Ovary (tissue), 10 donors: ENCODE measurements at places on chromosomes 4 and X. TPM values are rescaled to one million over a fixed set of nuclear protein-coding genes. Genes with fewer than 3 reads are reported as not detected.

GRCh38 chr4:11130195-11130970 is 298.3 kb downstream of the HS3ST1 start:
- H3K36me3 ChIP-seq = no peaks in the 10 kb centered on the region
- no peak overlapping the region for H3K27ac ChIP-seq
- no peak overlapping the region for H3K4me3 ChIP-seq
- peaks cover 2% of the 10 kb centered on the region for H3K4me1 ChIP-seq

DNA sequence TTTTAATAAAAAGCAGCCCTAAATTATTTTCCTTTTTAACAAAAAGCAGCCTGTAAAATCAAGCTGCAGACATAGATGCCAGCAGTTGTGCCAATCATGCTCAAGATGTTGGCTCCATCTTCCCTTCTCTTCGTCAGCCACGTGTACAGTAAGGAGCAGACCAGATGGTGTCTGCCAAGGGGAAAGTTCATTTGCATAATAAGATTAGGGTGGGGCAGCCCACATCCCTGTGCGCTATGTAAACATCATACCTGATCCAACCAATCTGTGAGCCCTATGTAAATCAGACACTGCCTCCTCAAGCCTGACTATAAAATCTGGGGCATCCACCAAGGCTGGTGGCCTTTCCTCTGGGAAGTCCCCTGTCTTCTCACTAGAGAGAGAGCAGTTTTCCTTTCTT is 23.1 kb upstream of the C1GALT1C1 start:
- H3K36me3 ChIP-seq = no peaks in the 10 kb centered on the region
- H3K27me3 ChIP-seq = no peaks in the 10 kb centered on the region
- DNase-seq = no peak
- no peak overlapping the region for H3K4me3 ChIP-seq

The GABRB1 gene
- polyA plus RNA-seq = not detected

GRCh38 chr4:74093981-74094623 is 4.9 kb downstream of the CXCL2 start:
- no peak for DNase-seq
- H3K27ac ChIP-seq = no peak overlapping the region
- no peaks in the 10 kb centered on the region for H3K36me3 ChIP-seq
- H3K4me1 ChIP-seq = peaks cover 2% of the 10 kb centered on the region

DNA sequence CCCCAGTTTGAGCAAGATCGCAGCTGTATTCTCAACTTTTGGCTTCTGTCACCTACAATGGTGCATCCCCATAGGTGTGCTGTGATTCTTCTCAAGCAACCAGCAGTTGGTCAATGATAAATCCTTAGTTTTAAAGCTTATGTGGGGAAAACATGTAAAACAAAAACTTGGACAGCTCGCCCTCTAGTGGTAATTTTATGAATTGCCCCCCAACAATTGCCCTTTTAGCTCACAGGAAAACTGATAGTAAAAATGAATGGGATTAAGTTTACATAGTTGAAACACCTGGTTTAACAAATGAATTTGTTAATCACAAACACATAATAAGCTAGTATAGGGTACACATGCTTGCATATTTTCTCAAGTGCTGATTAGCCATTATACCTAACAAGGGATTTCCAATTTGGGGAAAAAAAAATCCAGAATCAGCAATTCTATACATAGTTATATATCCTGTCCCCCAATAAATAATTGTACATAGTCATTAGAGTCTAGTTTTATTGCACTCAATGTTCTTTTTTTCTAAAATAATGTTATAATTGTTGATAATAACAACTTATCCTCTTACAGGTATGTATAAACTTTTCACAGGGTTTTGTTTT is 30.1 kb downstream of the TEX13A start:
- H3K27me3 ChIP-seq = no peaks in the 10 kb centered on the region
- H3K4me3 ChIP-seq = no peak overlapping the region
- H3K4me1 ChIP-seq = no peaks in the 10 kb centered on the region
- no peak for DNase-seq

The PHEX gene
- 5.9 TPM for polyA plus RNA-seq
